ENCODE measurements at places on chromosomes 1 and 21.

DNA sequence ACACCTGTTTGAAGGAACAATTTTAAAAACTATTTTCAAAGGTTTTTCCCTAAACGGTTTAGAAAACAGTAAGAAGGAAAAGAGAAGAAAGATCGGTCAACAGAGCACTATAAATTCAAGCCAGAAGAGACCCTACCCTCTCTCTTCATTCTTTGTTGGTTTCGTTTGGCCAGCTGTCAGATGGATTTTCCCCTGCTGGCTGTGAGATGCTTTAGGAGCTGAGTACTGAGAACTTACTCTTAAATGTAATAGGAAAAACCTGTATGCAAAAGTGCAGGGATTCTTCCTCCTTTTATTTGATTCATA, 1.3 kb upstream of the TXNIP start:
- DNase-seq: no peak

DNA sequence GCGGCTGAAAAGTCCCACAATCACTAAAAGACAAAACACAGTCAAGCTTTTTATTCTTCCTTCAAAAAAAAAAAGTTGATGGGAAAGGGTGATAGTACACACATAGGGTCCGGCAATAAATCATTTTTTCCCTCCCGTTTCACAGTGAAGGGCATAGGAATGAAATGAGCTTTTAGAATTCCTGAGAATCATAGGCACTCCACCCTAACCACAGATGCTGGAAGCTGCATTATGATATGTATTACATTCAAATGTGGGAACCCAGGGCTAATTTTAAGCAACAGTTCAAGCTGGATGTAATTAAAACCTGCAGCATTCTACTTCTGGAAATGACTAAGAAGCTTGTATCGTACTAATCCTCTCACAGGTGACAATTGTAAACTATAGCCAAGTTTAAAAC, 75.7 kb upstream of the KCNJ15 start:
- no peak for DNase-seq

DNA sequence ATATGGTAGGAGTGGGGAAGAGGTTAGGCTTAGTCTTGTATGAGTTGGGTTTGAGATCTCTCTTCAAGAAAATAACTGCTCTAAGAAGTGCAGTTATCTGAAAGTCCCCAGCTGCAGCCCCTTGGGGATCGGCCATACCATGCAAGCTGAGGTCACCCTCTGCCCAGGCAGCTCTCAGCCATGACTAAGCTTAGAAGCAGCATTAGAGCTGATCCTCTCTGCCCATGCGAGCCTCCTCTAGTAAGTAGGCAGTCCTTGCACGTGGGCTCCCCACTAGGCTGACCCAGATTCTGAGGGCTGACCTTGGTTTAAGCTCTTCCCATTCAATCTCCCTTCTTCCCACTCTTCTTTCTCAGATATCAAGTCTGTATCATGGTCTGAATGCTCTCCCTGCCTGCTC, 121.0 kb upstream of the UBE2U start:
- no peak for DNase-seq

DNA sequence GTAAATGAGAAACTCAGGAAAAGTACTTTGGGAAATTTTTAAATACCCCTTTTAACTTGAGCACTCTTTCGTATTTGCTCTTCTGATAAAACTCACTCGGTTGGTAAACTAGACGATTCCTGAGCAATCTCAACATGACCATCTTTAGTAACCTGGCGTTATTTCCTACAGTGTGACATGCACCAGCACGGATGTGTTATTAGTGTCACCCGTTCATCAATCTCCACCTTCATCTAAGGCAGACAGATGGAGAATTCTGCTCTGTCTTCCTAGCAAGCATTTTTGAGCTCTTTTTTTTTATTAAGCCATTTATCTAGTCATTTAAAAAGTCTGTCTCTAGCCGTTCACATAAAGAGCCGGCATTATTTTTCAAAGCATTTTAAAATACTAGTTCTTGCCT, 155.2 kb downstream of the DISP1 start:
- no peak for DNase-seq

DNA sequence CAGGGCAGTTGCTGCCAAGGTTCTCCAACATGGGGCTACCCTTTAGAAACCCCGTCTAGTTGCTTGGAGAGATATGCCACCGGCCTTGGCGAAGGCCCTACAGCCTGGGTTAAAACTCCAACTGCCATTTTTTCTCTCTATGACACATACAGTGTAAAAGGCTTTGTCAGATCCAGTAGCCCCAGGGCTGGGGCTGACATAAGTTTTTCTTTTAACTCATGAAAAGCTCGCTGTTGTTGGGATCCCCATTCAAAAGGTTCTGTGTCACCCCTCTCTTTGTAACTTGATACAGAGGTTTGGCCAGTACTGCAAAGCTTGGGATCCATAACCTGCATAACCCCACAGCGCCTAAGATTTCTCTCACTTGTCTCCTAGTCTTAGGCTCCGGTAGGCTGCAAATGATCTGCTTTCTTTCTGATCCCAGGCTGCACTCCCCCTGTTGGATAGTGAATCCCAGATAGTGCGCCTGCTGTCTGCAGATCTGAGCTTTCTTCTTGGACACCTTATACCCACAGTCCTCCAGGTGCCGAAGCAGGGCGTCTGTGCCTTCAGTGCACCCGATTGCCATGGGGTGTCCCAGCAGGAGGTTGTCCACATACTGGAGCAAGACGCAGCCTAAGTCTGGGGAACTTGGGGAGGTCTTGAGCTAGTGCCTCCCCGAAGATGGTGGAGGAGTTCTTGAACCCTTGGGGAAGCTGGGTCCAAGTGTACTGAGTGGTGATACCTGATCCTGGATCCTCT, 406.2 kb downstream of the TGFB2 start:
- no peak for DNase-seq

GRCh38 chr1:62794053-62794452, 10.1 kb downstream of the ATG4C start:
- DNase-seq: no peak

DNA sequence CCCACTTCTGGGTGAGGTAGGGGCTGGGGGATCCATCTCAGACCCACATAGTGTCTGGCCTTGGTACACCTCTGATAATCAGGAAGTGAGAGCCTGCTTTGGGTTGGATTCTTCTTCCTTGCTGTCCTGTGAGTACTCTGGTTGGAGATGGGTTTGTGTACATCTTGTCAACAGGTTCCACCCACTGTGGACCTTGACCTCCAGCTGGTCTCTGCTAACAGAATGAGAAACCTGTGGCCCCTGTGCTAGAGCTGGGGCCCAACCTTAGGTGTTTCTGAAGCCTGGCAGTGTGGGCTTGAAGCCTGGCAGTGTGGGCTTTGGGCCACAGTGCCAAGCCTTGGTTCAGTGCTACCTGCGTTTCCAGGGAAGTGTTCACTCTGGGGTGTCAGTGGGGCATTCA, 2.6 kb downstream of the ZBTB48 start:
- DNase-seq: no peak

DNA sequence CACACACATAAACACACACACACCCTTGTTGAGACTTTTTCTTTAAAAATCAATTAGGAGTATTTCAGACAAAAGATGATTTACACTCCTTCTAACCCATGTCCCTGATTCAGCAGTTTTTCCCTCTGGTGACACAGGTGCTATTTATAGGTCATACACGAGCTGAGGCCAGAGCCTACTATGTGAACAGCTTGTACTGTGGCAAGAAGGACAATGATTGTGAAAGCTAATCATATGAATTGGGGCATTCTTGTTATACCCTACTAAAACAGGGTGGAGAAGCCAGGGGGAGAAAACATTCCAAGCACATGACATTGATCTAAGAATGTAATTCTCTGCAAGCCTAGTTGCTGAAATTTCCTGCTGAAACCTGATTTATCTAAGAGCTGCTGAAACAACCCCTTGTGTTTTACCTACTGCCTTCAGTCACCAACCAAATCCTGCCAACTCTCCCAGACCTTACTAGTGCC, 60.3 kb downstream of the XCL1 start:
- no peak for DNase-seq

DNA sequence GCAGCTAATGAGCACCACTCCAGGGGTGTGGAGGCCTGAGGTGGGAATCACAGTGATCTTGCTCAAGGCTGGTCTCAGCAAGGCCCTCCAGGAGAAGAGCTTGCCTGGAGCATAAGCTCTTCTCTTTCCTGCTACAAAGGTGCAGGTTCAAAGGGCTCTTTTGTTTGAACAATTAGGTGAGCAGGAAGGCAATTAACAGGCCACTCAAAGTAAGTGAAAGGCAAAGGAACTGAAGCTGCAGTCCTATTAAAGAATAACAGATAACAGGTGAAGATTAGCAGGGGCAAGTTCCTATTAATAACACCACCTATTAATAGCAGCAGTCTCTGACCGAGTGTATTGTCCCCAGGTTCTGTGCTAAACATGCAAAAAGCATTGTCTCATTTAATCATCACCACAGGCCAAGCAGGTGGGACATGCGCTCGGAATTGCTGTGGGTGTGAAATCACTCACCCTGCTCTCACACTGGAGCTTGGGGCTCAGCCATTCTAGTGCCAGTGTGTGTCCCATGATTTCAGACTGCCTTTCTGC, 113.8 kb downstream of the RHOU start:
- no peak for DNase-seq
